Naive B cell (primary cell): ENCODE measurements at places on chromosomes 5 and 9.
A peak's percentile ranks its signal among the peaks of the same experiment; 100 is the strongest.

DNA sequence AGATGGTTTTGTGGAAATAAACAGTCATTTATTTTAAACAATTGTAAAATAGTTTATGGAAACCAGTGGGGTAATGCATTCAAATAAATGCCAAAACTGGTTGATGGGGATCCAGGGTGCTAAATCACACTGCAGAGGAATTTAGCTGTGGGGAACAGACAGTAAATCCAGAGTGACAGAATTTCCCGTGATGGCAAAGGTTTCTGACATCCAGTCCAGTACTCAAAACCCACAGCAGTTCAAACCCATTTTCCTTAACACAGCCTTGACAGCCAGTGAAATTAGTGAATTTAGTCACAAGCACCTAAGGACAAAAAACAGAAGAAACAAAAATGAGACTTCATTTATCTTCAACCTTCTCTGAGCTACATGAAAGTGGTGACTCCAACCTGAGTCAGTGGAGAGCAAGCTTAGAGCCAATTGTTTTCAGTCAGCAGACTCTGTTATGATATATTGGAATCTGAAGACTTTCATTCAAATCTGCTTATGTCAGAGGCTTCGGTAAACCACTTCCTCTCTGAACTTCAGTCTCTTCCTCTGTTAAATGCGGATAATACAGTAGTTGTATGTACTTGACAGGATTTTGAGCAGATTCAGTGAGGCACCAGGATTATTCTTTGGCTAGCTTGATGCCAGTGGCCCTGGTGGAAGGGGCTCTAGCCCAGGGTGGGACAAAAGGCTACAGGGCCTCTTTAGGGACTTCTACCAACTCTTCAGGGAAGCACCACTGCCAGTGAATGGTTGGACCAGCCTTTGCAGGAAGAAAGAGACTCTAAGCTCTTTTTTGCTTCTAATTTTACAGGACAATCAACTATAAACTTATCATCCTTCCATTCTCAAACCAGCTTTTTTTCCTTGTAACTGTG lies 185.3 kb downstream of the MAPKAP1 start:
- DNase-seq, result peak; percentile 19

DNA sequence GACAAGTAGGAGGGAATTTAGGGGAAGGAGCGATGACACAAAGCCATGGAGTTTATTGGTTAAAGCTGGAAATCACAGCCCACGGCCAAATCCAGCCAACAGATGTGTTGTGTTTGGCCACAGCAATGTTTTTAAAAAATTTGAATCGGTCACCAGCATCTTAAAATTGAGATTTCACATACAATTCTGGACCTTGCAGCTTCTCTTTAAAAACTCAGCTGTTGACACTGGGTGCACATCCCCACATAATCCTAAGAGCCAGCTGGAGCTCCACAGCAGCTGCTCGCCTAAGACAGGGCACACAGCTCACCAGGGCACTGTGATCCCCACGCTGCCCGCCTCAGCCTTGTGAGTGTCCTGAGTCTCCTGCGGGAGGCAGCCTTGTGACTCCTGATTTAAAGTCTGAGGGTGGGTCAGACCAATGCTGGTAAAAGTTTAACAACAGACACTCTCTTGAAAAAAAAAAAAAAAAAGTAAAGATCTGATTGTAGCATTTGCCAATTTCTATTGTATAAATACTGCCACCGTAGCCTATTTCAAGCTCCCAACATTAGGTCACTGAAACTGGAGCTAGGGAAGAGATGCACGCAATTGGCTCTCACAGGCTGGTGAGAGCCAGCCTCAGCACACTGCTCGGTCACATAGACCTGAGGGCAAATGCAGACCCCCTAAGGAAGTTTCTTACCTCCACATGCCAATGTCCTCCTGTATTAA lies 124.8 kb downstream of the HSD17B3 start:
- no peak for DNase-seq

DNA sequence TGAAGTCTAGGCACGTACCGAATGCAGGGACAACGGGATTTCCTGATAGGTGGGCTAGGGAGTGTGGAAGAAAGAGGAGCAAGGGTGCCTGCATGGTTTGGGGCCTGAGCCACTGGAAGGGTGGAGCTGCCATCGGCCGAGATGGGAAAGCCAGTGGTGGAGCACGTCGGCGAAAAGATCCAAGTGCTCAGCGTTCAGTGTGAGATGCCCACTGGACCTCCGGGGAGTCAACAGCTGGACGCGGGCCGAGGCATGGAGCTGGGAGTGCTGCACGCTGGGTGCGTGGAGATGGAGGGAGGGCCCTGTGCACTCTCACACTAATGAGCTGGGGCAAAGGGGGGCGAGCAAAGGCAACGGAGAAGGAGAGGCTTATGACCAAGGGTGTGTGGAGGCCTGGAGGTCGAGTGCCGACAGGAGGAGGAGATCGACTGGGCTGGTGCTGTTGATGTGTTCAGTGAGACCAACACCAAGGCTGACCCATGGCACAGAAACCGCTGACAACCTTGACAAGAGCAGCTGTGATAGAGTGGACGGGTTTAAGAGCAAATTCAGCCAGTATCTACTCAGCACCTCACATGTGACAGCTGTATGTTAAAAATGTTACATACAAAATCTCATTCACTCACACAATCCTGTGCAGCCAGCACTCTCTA lies 85.7 kb downstream of the STK10 start:
- DNase-seq, result no peak

DNA sequence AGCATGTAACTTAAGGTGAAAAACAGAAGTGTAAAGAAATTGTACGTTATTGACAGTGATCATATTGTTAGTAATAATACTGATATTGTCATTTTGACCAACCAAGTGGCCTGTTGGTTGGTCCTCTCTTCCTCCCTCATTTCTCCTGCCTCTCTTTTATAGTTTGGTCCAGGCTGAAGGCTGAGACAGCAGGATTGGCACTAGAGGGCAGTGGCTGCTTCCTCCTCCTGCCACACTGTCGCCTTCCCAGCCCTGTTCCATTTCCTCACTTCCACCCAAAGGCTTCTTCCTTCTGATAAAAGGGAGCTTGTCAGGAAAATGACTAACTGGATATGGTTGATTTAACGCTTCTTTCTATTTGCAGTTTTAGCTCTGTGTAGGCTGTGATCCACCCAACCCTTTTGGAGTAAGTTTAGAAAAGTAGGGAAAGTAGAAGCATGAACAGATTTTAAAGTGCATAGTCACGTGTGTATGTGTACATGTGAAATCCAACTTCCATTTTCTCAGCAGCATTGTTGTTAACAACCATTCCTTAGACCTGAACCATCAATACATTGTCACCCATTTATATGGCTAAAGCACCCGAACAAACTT lies 35.6 kb downstream of the PTCD2 start:
- DNase-seq, result no peak

DNA sequence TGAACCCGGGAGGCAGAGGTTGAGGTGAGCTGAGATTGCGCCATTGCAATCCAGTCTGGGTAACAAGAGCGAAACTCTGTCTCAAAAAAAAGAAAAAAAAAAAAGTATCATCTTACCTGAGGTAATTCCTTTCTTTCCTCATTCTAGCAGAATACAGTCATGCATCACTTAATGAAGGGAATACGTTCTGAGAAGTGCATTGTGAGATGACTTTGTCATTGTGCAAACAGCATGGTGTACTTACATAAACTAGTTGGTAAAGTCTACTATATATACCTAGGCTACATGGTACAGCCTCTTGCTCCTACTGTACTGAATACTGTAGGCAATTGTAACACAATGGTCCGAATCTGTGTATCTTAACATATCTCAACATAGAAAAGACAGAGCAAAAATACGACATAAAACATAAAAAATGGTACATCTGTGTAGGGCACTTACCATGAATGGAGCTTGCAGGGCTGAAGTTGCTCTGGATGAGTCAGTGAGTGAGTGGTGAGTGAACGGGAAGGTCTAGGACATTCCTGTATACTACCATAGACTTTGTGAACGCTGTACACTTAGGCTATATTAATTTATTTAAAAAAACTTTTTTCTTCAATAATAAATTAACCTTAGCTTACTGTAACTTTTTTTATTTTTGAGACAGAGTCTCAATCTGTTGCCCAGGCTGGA lies 100.4 kb downstream of the GLDC start:
- no peak for DNase-seq

GRCh38 chr9:99905833-99906402 lies 536 bp upstream of the STX17 start:
- no peak for DNase-seq

GRCh38 chr5:154313360-154314017 lies 123.0 kb downstream of the GALNT10 start:
- DNase-seq, result no peak

GRCh38 chr5:93960042-93960441 lies 218.6 kb upstream of the POU5F2 start:
- no peak for DNase-seq

DNA sequence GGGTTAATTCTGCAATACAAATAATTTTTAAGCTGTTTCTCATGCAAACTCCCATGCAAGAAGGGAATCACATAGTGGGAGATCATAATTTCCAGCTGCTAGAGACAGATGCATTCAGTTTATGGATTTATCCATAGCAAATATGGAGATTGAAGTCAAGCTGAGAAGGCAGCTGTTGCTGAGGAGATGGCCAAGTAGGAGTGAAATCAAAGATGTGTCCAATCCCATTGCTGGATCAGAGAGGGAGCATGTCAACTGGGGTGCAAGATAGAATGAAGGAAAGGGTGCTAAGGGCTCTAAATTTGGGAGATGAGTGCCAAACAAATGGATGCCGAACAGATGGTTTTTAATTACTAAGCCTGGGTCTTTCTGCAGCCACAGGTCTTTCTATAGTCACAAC lies 504.5 kb downstream of the NFIB start:
- DNase-seq, result no peak

DNA sequence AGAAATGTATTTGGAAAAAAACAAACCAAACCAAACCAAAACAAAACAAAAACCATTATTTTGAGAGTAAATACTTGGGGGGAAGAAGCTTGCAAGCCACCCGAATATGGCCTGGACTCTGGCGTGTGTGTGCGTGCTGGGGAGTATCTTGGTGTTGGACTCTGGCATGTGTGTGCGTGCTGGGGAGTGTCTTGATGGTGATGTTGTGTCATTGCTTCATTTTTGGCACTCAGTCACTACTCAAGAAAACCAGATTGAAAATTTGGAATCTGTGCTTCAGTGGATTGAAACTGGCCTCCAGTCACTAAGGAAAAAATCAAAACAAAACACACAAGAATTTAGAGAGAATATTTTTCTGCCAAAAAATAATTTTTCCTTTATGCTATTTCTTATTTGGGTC lies 76.1 kb downstream of the ARRDC3 start:
- DNase-seq, result no peak

- no peak for DNase-seq
These were observed 61.4 kb downstream of the FOXD1 start for GRCh38 chr5:73387149-73387591.

GRCh38 chr9:14358523-14358922 lies 44.6 kb upstream of the NFIB start:
- DNase-seq, result no peak

- no peak for DNase-seq
These were observed 76.2 kb upstream of the MYO10 start for GRCh38 chr5:17012289-17012688.

GRCh38 chr5:61114441-61114840 lies 47.8 kb downstream of the SMIM15 start:
- no peak for DNase-seq

GRCh38 chr9:132055756-132056155 lies 23.9 kb downstream of the MED27 start:
- no peak for DNase-seq

DNA sequence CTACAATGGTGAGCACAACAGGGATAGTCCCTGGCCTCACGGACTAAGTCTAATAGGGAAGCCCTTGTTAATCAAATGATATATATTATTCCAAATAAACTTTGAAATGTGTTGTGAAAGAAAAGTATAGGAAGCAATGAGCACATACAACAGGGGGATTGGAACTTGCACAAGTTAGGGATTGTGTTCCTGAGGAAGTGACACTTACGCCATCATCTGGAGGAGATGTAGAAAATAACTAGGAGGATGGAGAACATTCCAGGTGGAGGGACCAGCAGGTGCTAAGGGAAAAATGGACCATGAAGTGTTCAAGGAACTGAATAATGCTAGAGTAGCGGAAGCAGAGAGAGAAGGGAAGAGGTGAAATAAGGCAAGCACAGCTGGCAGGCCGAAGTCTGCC lies 18.8 kb upstream of the RPS23 start:
- no peak for DNase-seq

GRCh38 chr5:134555890-134556311 lies 30.4 kb downstream of the JADE2 start:
- peak; percentile 72 for DNase-seq

DNA sequence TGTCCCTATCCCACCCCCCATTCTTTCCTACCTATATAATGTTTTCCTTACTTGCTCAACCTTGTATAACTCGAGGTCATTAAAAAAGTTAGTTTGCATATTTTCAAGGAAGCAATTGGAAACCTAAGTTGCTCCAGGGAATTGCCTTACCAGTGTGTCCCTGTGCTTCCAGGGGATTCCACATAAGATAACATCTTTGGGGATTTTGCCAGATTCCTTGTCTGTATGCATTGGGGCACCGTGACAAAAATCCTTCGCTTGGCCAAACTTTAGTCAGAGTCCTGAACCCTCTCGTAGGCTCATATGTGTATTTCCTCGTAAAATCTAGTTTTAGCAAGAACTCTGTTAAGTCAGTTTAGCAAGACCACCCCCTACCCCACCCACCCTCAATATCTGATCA lies 14.7 kb upstream of the OSMR start:
- DNase-seq, result no peak

GRCh38 chr9:2788919-2789318 lies 55.0 kb downstream of the PUM3 start:
- DNase-seq, result no peak

GRCh38 chr5:55313870-55314617 lies 6.3 kb downstream of the MTREX start:
- DNase-seq, result no peak

- no peak for DNase-seq
These were observed 7.2 kb downstream of the ZNF354B start for GRCh38 chr5:178866946-178867345.

GRCh38 chr5:81825237-81825636 lies 74.3 kb upstream of the SSBP2 start:
- no peak for DNase-seq

DNA sequence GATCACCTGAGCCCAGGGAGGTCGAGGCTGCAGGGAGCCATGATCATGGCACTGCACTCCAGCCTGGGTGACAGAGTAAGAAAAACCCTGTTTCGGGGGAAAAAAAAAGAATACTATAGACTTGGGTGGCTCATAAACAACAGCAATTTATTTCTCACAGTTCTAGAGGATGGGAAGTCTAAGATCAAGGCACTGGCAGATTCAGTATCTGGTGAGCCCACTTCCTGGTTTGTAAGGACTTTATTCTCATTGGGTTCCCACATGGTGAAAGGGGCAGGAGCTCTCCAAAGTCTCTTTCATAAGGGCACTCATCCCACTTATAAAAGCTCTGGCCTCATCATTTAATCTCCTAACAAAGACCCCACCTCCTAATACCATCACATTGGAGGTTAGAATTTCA lies 8.7 kb downstream of the HINT1 start:
- DNase-seq, result no peak
